ENCODE measurements at places on chromosomes 13 and 19. TPM values are rescaled to one million over a fixed set of nuclear protein-coding genes. Genes with fewer than 3 reads are reported as not detected.

SHFL gene
- total RNA-seq: 11.9 TPM

BEST2 gene
- 0.70 TPM for total RNA-seq

EHD2 gene
- total RNA-seq: 104 TPM

SIGLEC12 gene
- not detected for total RNA-seq

TLE6 gene
- total RNA-seq: 0.89 TPM

DNA sequence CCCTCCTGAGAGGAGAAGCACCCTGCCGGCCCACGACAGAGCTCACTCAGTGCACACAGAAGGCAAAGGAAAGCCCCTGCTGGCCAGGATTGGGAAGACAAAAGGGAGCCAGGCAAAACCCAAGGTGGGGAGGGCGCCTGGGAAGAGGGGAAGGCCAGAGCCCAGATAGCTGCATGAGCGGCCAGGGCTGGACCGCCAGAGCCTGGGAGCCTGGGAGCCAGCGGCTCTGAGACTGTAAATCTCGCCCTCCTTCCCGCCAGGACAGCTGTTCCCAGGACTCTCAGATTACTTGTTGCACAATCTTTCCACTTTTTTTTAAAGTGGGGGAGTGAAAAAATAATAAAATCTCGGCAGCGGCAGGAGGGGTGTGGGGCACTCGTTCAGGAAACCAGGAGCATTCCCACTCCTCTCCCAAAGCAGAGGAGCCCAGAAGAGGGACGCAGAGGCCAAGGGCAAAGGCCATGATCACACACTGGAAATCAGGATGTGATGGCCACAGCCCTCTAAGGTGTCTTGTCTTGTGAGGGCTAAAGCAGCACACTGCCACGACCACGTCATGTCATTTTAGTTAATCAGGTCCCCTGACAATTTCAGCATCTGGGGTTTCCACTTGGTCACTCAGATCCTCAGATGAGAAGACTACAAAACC lies 19.6 kb upstream of the EPHX3 start:
- peaks cover 22% of the 10 kb centered on the region for H3K4me1 ChIP-seq
- DNase-seq: peak; percentile 97
- H3K36me3 ChIP-seq: peaks cover 74% of the 10 kb centered on the region

GRCh38 chr19:41932259-41932719 lies 4.0 kb upstream of the ERFL start:
- H3K36me3 ChIP-seq: peaks cover 5% of the 10 kb centered on the region
- H3K27ac ChIP-seq: no peak overlapping the region
- peaks cover 27% of the 10 kb centered on the region for H3K4me1 ChIP-seq
- H3K4me3 ChIP-seq: no peak overlapping the region
- no peak for DNase-seq
- H3K27me3 ChIP-seq: peaks cover 52% of the 10 kb centered on the region

GRCh38 chr13:71876648-71877255 lies 9.7 kb upstream of the DACH1 start:
- no peaks in the 10 kb centered on the region for H3K36me3 ChIP-seq
- peaks cover 71% of the 10 kb centered on the region for H3K27me3 ChIP-seq
- no peak overlapping the region for H3K27ac ChIP-seq
- H3K4me3 ChIP-seq: no peak overlapping the region
- no peak for DNase-seq

- no peaks in the 10 kb centered on the region for H3K4me1 ChIP-seq
- DNase-seq: no peak
- H3K27me3 ChIP-seq: peaks cover 37% of the 10 kb centered on the region
- no peak overlapping the region for H3K4me3 ChIP-seq
- no peaks in the 10 kb centered on the region for H3K36me3 ChIP-seq
- no peak overlapping the region for H3K27ac ChIP-seq
These were observed 310.8 kb downstream of the GPC5 start for GRCh38 chr13:91709180-91709579.

GRCh38 chr19:57978586-57979289 lies 4.4 kb upstream of the C19orf18 start:
- H3K4me1 ChIP-seq: no peaks in the 10 kb centered on the region
- H3K27ac ChIP-seq: no peak overlapping the region
- DNase-seq: peak; percentile 0
- no peak overlapping the region for H3K4me3 ChIP-seq

DNA sequence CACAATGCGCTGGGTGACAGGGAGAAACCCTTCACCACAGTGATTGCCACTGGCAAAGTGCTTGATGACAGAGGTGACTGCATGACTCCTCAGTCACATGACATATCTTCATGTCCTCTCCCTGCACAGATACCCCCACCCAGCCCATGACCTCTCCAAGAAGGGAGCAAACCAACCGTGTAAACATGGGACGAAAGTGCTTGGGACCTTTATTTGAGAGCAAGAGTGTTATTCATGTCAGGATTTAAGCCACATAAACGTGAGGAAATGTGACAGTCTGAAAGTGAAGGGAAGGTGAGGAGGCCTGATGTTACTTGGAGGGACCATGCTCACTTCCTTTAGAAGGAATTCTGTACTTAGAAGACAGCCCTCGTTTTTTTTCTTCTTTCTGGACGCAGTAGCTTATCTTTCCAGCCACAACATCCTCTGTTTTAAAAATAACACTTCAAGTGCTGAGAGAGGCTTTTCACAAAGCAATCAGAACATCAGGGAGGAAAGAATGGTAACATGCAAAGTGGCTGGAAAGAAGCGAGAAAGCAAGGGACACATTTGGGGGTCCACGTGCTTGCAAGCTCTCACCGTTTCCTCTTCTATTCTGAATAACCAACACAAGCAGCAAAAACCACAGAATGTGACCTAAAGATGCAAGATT lies 35.6 kb downstream of the EPS15L1 start:
- no peak for DNase-seq
- no peaks in the 10 kb centered on the region for H3K27me3 ChIP-seq
- H3K4me3 ChIP-seq: no peak overlapping the region
- H3K4me1 ChIP-seq: no peaks in the 10 kb centered on the region
- no peak overlapping the region for H3K27ac ChIP-seq

DNA sequence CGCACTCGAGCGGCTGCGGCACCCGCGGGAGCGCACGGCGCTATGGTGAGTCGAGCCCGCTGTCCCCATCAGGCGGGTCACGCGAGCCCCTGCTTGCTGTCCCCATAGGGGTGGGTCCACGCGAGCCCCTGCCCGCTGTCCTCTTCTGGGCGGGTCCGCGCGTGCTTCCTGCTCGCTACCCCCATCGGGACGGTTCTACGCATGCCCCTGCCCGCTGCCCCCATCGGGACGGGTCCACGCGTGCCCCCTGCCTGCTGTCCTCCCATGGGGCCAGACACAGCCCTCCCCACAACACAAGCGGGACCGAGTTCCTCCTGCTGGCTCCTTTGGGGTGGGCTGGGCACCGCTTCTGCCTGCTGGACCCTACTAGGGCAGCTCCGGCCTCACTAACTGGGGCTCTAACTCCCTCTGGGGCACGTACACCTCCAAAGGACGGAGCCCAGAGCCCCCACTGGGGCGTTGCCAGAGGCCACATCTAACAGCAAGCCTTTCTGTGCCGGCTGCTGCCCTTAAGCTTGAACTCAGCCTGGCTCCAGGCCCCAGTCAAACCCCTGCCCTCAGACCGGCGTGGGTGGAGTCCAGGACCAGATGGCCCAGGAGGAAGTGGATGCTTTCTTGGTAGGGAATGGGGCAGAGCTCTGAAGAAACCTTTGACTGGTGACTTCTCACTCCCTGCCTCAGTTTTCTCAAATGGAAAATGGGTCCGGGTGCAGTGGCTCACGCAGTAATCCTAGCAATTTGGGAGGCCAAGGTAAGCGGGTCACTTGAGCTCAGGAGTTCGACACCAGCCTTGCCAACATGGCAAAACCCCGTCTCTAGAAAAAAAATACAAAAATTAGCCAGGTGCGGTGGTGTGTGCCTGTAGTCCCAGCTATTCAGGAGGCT lies 722 bp downstream of the COLGALT1 start:
- H3K4me1 ChIP-seq: peaks cover 21% of the 10 kb centered on the region
- H3K27ac ChIP-seq: peak overlapping the region; percentile 61
- peak; percentile 67 for DNase-seq
- H3K4me3 ChIP-seq: peak overlapping the region; percentile 86
